ENCODE measurements at places on chromosomes 11 and 22.

- DNase-seq = no peak
These were observed 5.4 kb downstream of the LMO1 start for GRCh38 chr11:8258289-8258688.

- DNase-seq = no peak
These were observed 75.4 kb upstream of the WNT7B start for GRCh38 chr22:46052331-46052771.

- DNase-seq = no peak
These were observed 5.1 kb downstream of the OR10V1 start for GRCh38 chr11:59708537-59708936.

GRCh38 chr11:83047515-83048225 is 24.0 kb downstream of the RAB30 start:
- no peak for DNase-seq

DNA sequence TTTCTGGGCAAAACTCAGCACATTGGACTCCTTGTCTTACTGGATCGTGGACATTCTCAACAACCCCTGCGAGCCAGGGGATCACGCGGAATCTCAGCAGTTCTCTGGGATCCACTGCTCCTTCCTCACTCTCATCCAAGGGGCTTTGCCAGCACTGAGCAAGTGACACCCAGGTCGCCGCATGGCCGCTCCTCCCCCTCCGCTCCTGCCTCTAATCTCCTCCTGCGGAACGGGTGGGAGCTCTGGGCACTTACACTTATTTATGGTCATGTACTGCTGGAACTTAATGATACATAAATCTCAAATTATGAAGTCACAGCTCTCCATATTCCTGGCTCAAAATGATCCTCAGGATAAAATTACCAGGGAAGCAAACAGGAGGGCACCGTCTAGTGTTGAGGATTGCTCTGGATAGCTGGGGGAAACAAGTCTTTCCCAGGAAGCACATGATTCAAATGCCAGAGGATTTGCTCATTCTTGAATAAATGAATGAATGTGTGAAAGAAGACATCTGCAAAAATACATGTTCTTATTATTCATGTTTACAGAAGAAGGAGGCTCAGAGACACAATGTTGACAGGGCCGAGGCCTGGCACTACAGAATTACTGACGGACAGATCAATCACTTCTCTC is 1077.3 kb downstream of the TBC1D22A start:
- DNase-seq = no peak

DNA sequence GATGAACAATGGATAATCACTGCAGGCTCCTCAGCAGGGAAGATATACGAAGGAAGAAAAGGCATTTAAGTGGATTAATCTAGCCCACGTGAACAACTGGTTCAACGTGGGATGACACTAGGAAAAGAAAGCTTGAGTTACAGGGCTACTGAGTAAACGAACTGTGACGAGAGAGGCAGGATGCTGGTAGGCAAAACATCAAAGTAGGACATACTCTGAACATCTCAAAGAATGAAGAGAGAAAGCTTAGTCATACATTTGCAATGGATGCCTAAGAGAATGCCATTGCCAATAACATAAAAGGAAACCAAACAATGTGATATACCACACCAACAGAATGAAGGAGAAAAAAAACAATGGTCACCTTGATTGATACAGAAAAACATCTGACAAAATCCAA is 12.9 kb downstream of the USP28 start:
- DNase-seq = no peak

DNA sequence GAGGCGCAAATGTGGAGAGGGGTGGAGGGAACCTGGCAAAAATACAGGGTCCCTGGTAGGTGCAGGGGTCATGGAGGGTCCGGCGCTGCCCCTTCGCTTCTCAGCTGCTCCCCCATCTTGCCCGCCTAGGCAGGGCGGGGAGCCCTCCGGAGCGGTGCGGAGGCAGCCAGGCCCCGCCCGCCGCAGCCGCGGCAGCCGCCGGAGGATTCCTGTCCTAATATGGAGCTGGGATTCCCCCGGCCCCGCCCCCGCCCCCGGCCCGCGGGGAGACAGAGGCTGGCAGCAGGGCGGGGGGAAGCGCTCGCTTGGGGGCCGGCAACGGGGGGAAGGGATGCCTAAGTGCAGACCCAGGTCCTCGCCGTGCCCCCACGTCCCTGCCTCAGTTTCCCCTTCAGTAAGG is 1.0 kb upstream of the NPAS4 start:
- DNase-seq = no peak

DNA sequence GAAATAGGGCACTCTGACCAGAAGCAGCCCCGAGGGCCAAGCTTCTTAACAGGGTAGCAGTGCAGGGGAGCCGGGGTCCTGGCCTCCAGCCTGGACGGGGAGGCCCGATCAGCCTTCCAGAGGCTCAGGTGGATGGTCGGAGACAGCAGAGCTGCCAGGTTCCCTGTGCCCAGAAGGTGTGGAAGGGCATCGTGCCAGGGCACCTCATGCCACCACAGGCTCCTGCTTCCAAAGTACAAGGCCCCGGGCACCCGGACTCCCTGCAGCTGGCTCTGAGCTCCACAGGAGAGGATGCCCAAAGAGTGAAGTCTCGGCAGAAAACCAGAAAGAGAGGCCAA is 14.3 kb downstream of the EHD1 start:
- no peak for DNase-seq

- DNase-seq = no peak
These were observed 20.4 kb downstream of the JHY start for GRCh38 chr11:122902951-122903350.

All from esophagus muscularis mucosa (tissue), 4 donors.